Stimulated activated CD8-positive, alpha-beta memory T cell treated with anti-CD3 and anti-CD28 coated beads, Interleukin-7, amount 100 ng/mL, for 1 hour (primary cell): ENCODE measurements at places on chromosomes 4 and X.

DNA sequence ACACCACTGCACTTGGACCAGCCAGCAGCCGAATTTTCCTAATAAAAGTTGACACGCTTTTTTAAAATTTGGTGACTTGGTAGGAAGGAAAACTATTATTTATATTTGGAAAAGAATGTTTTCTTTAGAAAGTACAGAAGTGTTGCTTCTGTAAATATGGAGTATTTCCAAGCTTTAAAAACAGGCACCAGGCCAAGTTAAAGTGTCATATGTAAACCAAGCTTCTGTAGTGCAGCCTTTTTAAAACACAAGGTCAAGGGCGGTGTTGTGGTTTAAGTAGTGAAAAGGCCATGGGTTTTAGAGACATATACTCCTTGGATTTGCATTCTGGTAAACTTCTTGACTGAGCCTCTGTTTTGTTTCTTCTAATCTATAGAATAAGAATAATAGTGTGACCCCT is 62.7 kb downstream of the TRIM2 start:
- DNase-seq: no peak

- no peak for DNase-seq
Observed at GRCh38 chr4:5798462-5798861, 87.5 kb downstream of the EVC start.

- DNase-seq: no peak
Observed at GRCh38 chr4:94931626-94932025, 173.9 kb downstream of the BMPR1B start.

DNA sequence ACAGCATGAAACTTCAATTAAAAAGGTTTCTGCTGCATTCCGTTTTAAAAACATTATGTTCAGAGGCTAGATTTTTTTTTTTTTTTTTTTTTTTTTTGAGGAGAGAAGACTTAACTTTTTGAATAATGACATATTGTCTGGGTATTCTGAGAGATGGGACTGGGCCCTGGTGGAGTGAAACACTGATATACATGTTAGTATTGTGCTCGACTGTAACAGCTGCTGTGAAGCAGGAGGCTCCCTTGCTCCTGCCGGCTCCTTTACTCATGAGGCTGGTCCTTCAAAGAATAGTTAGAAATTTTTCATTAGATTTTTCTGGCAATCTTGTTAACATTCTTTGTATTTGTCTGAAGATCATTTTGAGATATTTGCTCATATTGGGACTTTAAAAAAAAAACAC is 73.3 kb downstream of the TMEM131L start:
- DNase-seq: no peak

- no peak for DNase-seq
Observed at GRCh38 chr4:55312489-55313101, 33.4 kb upstream of the SRD5A3 start.

DNA sequence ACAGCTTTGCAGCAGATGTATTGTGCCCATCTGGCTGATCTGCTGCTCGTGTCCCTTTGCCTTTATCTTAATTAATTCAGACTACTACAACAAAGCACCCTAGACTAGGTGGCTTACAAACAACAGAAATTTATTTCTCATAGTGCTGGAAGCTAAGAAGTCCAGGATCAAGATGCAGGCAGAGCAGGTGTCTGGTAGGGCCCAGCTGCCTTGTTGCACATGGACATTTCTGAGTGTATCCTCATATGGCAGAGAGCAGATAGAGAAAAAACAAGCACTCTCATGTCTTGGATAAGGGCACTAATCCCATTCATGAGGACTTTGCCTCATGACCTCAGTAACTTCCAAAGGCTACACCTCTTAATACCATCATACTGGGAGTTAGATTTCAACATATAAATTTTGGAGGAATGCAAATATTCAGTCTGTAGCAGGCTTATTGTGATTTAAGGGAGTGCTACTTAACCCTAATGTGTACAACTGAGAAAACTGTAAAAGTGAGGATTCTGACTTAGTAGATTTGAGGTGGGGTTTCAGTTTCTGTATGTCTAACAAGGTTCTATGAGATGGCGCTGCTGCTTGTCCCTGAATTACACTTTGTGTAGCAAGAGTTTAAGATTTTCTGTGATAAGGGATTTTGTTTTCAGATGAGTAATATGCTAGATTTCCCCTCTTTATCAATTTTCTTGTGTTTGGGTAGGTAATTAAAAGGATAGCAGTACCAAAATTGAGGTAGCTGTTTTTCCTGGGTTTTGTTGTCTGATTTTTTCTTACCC is 473.2 kb upstream of the TECRL start:
- DNase-seq: no peak

DNA sequence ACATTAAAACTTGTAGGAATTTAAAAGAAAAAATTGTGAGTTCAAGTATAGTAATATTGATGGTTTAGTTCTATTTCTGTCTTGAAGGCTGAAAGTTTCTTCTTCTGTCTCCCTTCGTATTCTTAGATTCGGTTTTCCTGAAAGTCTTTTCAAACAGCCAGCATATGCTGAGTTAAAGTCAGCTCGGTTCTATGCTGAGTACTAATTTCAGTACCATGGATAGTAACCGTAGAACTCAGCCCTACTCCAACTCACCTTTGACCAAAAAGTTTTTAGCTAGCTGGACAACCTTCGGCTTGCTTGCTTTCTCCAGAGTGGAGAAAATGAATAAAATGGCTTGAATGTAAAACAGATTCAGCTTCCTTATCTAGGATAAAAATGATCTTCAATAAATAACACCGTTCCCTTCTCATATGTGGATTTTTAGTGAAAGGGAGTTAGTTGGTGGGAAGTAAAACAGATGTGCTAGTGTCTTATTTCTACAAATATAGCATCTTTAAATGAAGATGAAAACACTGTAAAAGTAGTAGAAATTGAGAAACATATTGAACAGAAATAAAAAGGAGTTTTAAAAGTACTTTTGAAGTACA is 5.2 kb downstream of the POU4F2 start:
- DNase-seq: no peak

GRCh38 chrX:154531626-154532025 is 15.0 kb downstream of the G6PD start:
- DNase-seq: no peak

DNA sequence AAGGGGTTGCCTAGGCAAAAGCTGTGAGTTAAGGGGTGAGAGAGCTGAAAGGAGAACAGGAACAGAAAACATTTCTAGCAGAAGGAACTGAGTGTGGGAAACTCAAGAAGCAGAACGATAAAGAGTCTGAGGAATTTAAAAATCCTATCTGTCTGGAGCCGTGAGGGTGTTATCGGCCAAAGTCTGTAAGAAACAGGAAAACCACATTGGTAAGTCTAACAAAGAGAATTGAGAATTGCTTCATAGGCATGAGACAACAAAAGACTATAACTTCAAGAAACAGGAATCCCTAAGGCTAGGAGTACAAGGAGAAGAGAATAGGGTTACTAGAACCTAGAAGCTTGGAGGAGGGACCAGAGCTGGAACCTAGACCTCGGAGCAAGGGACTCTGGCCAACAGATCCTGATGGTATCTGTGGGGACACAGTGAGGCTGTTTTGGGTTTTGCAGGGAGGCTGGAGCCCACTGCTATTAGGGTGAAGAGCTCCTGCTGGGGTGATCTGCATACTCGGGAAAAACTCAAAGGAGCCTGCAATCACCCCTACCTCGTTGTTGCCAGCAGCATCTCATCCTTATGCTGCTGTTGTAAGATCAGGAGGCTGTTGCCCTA is 175.6 kb downstream of the FBXO8 start:
- DNase-seq: no peak

- no peak for DNase-seq
Observed at GRCh38 chr4:168674866-168675265, 178.0 kb downstream of the PALLD start.

- DNase-seq: no peak
Observed at GRCh38 chr4:173513651-173514050, 16.4 kb downstream of the HAND2 start.

- no peak for DNase-seq
Observed at GRCh38 chr4:147530723-147531122, 49.8 kb downstream of the EDNRA start.

DNA sequence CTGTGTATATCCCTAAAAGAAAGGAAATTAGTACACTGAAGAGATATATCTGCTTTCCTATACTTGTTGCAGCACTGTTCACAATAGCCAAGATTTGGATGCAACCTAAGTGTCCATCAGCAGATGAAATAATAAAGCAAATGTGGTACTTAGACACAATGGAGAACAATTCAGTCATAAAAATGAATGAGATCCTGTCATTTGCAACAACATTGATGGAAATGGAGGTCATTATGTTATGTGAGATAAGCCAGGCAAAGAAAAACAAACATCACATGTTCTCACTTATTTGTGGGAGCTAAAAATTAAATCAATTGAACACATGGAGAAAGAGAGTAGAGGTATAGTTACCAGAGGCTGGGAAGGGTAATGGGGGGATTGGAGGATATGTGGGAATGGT is 611.9 kb downstream of the STPG2 start:
- no peak for DNase-seq

DNA sequence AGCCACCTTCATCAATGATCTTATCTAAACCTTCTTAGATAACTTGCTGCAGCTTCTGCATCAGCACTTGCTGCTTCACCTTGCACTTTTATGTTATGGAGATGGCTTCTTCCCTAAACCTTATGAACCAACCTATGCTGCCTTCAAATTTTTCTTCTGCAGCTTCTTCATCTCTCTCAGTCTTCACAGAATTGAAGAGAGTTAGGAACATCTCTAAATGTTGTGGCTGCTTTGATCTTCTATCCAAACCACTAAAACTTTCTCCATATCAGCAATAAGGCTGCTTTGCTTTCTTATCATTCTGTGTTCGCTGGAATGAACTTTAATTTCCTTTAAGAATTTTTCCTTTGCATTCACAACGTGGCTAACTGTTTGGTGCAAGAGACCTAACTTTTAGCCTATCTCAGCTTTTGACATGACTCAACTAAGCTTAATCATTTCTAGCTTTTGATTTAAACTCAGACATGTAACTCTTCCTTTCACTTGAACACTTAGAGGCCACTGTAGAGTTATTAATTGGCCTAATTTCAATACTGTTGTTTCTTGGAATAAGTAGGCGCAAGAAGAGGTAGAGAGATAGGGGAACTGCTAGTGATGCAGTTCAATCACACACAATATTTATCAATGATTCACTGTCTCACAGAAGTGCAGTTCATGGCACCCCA is 36.1 kb upstream of the CORIN start:
- DNase-seq: no peak

GRCh38 chrX:147550217-147550616 is 361.5 kb upstream of the FMR1 start:
- no peak for DNase-seq

- DNase-seq: no peak
Observed at GRCh38 chr4:20773144-20773997, 73.1 kb downstream of the PACRGL start.

- DNase-seq: no peak
Observed at GRCh38 chr4:119138046-119138445, 2.4 kb downstream of the MYOZ2 start.

GRCh38 chrX:63101879-63102620 is 249.1 kb downstream of the SPIN4 start:
- no peak for DNase-seq

DNA sequence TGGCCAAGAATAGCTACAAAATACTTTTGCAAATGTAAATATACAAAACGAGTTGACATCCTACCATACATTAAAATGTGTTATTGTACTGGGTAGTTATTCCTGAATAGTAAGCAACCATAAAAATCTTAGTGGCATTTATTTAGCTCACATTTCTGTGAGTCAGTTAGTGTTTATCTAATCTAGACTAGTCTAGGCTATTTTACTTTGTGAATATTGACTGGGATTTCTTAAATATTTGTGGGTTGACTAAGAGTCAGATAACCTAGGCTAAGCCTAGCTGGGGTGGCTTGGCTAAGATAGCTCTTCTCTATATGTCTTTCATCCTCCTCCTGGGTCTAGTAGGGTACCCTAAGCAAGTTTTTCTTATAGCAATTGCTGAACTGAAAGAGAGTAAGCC is 543.8 kb upstream of the DIAPH2 start:
- DNase-seq: no peak

GRCh38 chr4:142347241-142347640 is 498.9 kb downstream of the INPP4B start:
- DNase-seq: no peak

GRCh38 chrX:71056867-71057266 is 11.3 kb downstream of the SNX12 start:
- no peak for DNase-seq

DNA sequence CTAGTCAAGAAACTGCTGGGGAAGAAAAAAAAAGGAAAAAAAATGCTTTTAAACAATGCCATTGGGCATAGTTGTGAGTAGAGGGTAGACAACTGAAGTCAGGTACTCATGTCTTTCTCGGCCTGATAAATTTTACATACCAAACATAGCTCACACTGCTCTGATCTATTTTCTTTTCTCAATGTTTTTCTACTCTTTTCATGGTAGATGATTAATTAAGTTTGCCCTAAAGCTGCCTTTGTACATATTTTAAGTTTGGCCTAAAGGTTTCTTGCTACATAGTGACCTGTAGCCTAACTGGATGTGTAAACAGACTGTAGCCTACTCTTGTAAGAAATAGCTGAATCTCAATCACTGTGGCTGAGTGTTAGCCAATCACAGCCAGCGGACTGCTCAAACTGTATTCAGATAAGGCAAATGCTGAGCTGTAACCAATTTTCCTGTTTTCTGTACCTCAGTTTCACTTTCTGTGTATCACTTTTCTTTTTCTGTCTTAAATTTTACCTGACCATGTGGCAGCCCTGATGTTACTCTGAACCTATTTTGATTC is 121.0 kb downstream of the PCDH10 start:
- DNase-seq: no peak

DNA sequence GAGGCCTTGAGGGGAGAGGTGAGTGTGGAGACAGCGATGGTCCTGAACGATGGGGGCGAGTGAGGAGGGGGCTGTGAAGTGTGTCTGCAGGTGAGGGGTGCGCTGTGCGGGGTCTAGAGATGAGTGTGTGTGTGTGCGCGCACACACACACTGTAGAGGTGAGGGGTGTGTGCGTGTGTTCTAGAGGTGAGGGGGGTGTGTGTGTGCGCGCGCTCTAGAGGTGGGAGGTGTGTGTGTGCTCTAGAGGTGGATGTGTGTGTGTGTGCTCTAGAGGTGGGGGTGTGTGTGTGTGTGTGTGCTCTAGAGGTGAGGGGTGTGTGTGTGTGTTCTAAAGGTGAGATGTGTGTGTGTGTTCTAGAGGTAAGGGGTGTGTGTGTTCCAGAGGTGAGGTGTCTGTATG is 574 bp downstream of the BST1 start:
- DNase-seq: no peak
